ENCODE measurements at places on chromosomes 7 and 10.

DNA sequence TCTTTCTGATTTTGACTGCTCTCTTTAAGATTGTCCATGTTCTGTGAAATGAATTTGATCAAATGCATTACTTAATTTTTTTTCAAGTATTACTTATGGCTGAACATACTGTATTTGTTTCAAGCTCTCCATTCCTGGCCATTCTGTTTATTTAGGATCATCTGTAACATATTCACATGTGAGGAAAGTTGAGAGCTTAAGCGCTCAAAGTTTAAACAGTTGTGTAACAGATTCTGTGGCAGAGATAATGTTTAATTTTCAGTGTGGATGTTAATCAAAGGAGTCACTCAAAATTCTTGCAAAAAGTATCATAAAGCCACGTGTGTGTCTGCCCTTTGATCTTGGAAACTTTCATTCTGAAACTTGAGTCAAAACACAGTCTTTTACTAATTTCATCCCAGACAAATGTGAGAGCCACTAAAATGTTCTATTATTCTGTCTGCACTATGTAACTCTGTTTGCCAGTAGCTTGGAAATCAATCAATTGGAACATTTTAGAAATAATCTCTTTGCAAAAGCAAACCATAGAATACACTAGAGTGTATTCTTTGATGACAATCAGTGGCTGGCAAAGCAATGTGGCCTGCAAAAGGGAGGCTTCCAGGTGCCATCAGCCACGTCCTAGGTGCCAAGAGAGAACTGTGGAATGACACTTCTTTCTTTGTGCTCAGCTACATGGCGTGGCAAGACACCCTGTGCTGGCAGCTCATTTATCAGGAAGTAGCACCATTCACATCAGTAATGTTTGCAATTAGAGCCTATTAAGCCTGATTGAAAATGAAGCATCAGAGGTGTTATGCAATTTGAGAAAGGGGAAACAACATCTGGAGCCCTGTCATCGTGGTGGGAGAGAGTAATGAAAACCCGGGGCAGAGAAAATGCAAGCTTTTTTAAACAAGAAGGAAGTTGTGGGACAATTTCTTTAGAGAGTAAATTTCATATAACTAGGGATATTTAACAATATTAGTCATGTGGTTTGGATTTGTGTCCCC, 40.9 kb downstream of the ARL5B start:
- DNase-seq = no peak

DNA sequence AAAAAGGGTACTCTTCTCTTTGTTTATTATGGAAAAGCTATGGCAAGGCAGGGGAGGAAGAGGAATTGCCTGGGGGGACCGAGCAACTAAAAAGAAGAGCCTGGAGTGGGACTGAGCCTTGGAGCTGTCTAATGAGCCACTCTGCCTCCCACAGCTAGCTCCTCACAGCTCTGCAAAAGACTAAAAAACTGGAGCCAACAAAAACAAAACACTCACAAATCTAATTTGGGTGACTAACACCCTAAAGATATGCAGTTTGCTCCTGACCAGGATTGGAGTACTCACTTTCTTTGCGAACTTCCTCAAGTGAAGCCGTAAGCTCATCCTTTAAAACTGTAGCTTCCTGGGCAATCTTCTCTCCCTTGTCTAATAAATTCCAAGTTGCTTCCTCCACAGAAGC, 89.4 kb downstream of the CTNNA3 start:
- no peak for DNase-seq

- DNase-seq = no peak
Measured at GRCh38 chr7:1948301-1948796, 278.3 kb downstream of the ELFN1 start.

DNA sequence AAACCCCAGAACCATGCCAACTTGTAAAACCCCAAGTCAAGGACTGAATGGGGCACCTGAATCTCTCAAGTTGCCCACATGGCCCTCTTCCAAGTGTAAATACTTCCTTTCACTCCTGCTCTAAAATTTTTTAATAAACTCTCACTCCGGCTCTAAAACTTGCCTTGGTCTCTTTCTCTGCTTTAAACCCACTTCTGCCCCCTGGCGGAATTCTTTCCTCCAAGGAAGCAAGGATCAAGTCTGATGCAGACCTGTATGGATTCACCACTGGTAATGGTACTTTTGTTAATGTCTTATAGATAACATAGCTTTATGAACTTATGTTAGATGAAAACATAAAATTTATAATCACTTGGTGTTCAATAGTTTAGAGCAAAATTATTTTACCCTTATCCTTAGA, 33.8 kb downstream of the SLC16A9 start:
- no peak for DNase-seq

DNA sequence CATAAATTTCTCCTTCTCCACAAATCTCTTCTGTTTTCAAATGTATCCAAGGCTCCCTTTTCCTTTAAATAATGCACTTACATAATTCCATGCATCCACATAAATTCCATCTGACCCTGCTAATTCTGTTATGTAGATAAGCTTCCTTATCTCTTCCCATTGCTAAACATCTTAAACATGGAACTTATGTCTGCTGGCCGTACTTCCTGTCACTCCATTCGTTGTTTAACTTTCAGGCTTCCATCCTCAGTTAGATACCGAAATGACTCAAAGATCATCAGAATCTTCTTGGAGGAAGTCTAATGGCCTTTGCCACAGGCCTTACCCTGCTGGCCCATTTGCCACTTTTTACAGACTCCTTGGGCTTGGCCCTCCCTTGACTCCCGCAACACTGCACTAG, 330.9 kb downstream of the GFRA1 start:
- no peak for DNase-seq

DNA sequence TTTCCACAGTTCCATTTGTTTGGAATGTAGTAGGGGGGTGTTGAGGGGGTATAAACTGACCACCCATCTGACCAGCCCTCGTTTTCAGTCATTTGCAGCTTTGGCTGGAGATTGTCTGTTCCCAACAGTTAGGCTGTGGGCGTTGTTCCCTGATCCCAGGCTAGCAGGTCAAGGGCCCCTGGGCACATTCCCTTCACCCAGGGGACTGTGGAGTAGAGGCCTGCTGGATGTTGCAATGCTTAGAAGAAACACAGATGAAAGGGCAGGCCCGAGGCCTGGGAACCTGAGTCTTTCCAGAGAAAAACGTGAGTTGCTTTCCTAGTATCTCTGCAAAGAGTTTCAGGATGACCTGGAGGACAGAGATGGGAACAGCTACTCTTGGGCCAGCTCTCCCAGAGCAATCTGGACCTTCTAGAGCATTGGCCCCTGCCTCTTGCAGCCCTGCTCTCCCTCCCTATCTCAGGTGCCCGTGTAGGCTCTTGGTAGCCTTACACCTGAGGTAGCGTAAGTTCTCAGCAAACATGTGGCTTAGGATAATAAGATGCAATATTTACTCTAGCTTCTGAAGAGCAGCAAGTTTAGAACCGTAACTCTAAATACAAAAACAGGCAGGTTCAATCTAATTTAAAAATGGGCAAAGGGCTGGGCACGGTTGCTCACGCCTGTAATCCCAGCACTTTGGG, 99.4 kb upstream of the EFCAB10 start:
- no peak for DNase-seq

DNA sequence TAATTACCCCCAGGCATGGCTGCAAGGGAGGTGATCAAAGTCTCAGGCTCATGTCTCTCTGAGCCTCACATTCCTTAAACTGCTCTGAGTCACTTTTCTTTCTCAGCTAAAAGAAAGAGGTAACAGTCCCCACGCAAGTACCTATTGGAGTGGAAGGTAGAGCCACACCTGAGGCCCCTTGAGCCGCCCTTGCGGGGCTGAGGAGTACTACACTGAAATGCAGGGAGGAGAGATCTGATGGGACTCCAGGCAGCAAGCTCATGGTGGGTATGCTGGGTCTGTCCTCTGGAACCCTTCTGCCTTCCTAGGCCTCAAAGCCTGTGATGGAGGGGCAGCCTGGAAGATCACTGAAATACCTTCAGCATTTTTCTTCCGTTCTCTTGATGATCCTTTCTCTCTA, 960.0 kb downstream of the DNAJB9 start:
- DNase-seq = no peak

GRCh38 chr7:101814081-101814990, 3.1 kb upstream of the CUX1 start:
- peak; percentile 82 for DNase-seq

- DNase-seq = no peak
Measured at GRCh38 chr10:15842556-15843169, 17.6 kb downstream of the MINDY3 start.

DNA sequence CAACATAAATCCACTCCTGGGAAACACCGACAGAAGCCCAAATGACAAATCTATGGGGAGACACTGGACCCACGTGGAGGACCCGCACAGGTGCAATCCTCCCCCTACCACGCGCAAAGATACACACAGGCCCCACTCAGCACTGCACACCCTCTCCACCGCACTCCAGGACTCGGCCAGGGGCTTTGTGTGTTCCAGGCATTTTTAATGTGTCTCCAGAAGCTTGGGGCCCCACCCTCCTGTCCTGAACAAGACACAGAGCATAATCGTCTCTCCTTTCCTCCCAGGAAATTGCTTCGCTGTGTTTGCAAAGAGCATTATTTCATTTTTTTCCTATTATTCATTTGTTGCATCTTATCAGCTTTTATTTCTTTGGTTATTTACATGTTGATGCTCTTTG, 82.8 kb downstream of the GLI3 start:
- DNase-seq = no peak

DNA sequence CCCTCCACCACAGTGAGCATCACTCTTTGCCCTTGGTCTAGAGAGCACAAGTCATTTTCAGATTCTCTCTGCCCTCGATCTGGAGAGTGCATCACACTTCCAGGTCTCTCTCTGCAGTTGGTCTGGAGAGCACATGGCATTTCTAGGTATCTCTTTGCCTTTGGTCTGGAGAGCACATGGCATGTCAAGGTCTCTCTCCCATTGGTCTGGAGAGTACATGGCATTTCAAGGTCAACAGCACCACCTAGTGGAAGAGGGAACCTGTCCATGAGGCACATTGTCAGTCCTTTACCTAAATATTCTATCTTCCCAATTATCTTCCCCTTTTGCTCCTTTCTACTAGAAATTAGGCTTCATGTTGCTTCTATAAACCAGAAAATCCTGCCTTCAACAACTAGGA, 1139.4 kb downstream of the XPNPEP1 start:
- no peak for DNase-seq

DNA sequence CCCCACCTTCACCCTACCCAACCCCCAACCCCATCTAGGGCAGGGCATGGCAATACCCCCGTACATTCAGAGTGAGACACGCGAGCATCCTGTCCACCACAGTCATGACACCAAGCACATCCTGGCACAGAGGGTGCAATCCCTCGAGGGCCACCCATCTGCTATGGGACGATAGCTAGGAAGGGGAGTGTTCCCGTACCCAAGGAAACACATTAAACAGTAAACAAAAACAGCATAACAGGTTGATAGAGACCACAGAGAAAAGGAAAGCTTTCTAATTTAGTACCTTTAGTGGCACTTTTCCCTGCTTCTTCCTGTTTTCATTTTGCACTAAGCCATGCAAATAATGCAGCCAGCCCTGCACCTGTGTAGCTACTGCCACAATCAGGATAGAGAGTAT, 2.3 kb upstream of the SMKR1 start:
- DNase-seq = peak; percentile 42

DNA sequence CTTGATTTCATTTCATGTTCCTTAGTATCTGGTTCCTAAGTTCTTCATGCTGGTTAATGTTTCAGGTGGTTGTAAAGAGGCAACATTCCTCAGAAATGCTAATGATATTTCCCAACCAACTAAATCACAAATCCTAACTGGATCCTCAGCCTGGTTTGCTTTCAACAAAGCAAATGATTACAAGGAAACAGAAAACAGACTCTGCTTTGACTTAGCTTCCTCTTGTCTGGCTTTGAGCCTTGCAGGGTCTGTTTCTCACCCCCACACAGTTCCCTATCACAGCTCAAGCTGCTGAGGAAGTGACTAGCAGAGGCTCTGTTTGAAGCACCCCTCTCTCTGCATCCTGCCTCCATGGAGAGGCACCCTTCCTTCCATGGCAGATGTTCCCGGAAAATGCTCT, 130.2 kb upstream of the CTTNBP2 start:
- no peak for DNase-seq

Measured in activated CD8-positive, alpha-beta memory T cell treated with anti-CD3 and anti-CD28 coated beads, Interleukin-2, amount 50 U/mL, for 48 hours (primary cell).